ENCODE measurements at places on chromosomes 3 and 15.

GRCh38 chr3:158696618-158697017 lies 24.2 kb upstream of the LXN start:
- DNase-seq: peak; percentile 21

DNA sequence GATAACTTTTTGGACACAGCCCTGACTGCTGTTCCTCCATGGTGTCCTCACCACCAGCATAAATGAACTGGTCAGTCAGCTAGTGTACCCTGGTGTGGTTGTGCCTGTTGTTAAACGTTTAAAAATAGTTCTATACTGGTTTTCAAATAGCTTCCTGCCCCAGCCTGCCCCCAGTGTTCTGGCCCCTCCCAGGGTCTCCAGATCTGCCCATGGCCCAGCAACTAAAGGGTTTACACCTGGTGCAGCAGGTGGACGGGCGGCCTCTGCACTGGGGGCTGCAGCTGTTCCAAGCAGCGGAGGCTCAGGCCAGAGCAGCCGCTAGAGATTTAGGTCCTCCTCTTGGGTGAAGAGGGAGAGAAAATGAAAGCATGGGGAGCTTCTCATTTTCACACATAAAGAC lies 6.1 kb upstream of the NR2E3 start:
- no peak for DNase-seq

DNA sequence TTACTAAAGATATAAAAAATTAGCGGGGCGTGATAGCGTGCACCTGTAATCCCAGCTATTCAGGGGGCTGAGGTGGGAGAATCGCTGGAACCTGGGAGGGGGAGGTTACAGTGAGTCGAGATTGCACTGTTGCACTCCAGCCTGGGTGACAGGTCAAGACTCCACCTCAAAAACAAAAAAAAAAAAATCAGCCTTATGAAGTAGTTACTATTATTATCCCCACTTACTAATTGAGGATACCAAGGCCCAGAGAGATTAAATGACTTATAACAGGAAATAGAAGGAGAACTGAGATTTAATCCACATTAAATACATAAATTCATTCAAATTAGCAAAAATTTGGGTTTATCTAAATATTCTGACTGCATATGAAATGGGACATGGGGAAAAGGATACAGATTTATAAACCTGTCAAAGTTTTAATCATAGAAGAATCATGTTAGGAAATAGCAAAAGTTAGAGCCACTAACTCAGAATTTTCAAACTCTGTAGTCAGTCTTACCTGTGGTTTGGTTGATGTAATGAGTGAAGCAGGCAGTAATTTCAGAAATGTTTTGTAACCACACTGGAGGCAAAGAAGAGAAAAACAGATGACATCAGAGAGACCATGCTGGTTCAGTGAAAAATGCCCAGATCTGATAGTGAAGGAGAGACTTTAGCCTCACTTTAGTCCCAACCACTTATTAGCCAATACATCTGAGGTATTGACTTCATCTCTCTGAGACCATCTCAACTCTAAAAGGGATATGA lies 25.0 kb upstream of the ACAP2 start:
- no peak for DNase-seq

DNA sequence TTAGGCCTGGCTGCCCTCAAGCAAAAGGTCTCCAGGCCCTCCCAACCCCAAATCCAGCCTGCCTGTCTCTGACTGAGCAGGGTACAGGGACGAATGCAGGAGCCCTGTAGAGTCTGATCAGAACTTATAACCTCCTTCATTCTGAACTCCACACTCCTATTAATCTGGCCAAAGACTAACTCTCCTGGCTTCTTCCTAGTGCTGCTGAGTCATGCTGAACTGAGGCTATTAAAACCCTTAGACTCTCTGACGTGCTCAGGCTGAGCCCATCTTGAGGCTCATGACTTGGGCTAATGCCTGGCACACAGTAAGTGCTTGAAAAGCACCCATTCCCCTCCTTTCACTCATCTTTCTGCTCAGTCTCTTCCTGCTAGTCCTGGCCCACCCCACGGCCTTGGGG lies 81.9 kb downstream of the NUP210 start:
- no peak for DNase-seq

- DNase-seq: no peak
These were observed 45.6 kb downstream of the MFSD1 start for GRCh38 chr3:158847452-158847821.

- DNase-seq: no peak
These were observed 1.1 kb upstream of the PPP1R2 start for GRCh38 chr3:195544230-195544536.

DNA sequence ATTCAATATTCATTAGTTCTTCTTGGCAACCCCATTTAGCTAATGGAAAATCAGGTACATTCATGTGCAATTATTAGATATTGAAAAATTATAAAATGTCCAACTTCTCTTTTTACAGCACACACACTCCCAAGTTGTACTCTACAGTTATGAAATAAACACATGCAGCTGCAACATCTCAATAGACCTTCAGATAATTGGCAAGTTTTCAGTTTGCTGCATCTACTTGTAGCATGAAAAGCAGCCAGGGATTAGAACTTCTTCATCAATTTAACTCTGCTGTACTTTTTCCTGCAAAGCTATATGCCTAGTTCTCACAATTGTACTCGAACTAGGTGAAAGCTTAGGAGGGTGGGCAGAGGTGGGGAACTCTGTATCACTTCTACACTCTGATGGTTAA lies 46.6 kb upstream of the FHIT start:
- DNase-seq: no peak

DNA sequence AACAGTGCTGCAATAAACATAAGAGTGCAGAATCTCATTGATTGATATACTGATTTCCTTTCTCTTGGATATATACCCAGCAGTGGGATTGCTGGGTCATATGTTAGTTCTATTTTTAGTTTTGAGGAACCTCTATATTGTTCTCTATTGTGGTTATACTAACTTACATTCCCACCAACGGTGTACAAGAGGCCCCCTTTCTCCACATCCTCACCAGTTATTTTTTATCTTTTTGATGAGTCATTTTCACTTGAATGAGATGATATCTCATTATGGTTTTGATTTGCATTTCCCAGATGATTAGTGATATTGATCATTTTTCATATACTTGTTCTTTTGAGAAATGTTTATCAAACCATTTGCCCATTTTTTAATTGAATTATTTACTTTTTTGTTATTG lies 12.4 kb upstream of the IREB2 start:
- DNase-seq: no peak

DNA sequence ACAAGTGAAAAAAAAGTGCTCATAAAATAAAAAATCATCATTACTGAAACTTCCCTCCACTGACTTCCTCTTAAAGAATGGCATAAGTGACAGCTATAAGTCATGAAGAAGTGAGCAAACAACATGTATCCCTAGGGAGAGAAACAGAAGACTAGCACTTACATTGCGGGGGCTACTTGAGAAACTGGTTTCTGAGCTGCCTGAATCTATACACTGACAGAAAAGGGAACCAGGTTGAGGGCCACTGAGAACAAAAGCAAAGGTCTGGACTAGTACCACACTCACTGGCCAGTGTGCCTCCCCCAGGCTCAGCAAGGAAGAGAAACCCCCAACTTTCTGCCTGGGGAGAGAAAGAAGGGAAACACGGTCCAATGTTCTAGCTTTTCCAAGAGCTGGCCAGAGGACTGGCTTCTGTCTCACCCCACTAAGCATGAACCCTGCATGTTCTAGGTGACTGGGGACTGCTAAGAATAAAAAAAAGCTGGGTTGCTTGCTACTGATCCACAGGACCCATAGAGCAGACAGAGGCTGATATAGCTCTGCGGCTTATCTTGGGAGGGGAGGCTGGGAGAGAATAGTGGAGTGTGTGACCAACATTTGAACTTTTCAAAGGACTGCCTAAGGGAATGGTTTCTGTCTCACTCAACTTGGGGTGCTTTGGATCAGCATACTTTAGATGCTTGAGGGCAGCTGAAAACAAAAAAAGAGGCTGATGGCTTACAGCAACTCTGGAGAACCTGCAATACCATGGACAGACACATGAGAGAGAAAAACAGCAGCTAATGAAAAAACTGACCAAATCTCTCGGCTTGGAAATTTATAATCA lies 8.1 kb downstream of the RAD18 start:
- no peak for DNase-seq

DNA sequence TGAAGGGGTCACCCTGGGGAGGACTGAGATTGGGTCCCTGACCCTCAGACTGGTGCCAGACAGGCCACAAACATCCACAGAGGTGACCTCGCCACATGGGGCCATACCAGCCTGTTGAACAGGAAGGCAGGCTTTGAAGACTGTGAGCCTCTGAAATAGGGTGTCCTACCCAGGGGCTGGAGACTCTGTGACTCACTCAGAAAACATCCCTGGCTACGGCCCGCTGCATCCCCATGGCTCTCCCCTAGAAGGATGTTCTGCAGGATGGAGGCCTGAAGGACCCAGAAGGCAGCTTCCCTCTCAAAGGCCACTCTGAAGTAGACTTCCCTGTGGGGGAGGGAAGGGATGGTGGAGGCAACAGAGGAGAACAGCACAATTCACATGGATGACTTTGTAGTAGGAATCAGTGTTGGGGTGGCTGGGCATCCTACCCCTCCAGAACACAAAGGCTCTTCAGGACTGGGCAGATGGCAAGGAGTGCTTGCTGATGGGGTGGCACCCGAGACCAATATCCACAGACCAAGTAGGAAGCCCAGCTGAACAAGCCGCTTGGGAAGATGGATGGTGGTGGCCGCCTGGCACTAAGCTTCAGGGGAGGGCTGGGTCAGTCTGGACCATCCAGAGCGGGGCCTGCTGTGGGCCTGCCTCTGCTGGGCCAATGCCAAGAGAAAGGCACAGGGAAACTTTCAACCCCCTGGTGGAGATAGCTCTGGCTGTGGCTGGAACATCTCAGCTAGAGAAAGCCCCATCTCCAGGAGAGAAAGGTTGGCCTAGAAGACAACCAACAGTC lies 37.6 kb upstream of the DUSP7 start:
- DNase-seq: peak; percentile 39

- no peak for DNase-seq
These were observed 31.8 kb upstream of the SFMBT1 start for GRCh38 chr3:53077476-53078220.

DNA sequence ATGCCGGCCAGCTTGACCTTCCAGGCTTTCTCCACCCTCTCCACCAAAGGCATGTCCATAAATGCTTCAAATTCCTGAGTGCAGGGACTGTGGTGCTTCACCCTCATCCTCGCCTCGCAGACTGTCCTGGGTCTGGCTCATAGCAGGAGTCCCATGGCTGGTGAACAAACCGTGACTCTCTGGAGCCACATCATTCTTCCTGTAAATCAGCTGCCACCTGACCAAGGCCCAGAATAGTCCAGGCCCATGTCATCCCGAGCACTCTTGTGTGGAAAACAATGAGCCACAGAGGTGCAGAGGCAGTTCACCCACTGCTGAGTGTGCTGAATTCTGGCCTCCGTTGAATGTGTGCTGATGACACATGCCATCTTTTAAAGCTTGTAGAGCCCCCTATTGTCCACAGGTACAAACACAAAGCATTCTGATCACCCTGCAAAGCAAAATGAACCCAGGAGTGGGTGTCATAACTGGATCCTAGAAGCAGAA lies 68.6 kb downstream of the ABHD5 start:
- no peak for DNase-seq

GRCh38 chr15:55183679-55184078 lies 13.1 kb downstream of the RSL24D1 start:
- peak; percentile 29 for DNase-seq

- DNase-seq: no peak
These were observed 908 bp upstream of the ADPGK start for GRCh38 chr15:72784456-72784876.

DNA sequence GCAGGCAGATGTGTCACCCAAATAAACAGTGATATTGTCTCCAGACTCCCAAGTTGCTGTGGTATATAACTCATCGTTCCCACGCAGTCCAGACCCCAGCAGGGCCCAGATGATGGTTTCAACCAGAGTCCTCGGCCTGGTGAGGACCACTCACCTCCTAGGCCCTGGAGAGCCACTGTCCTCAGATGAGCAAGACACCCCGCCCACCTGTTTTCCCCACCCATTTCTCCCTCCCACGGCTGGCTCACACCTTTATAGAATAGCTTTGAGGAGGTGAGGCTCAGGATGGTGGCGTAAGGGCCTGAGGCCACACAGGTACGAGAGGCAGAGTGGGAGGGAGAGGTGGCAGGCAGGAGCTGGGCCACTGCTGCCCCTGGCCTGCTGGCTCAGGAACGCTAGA lies 7.5 kb downstream of the MESP1 start:
- no peak for DNase-seq

- peak; percentile 29 for DNase-seq
These were observed 19.0 kb upstream of the TRAK1 start for GRCh38 chr3:42071904-42072812.

DNA sequence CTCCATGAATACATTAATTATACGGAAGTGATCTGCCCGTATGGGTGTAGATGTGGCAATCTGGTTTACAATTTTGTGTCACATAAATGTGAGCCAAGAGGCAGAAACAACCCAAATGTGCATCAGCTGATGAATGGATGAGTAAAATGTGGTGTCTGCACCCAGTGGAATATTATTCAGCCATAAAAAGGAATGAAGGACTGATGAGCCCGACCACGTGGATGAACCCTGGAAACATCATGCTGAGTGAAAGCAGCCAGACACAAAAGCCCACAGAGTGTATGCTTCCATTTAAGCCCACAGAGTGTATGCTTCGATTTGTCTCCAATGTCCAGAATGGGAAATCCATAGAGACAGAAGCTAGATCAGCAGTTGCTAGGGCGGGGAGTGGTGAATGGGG lies 27.6 kb upstream of the FBLN2 start:
- no peak for DNase-seq

GRCh38 chr15:74409225-74409624 lies 24.5 kb downstream of the SEMA7A start:
- DNase-seq: no peak

DNA sequence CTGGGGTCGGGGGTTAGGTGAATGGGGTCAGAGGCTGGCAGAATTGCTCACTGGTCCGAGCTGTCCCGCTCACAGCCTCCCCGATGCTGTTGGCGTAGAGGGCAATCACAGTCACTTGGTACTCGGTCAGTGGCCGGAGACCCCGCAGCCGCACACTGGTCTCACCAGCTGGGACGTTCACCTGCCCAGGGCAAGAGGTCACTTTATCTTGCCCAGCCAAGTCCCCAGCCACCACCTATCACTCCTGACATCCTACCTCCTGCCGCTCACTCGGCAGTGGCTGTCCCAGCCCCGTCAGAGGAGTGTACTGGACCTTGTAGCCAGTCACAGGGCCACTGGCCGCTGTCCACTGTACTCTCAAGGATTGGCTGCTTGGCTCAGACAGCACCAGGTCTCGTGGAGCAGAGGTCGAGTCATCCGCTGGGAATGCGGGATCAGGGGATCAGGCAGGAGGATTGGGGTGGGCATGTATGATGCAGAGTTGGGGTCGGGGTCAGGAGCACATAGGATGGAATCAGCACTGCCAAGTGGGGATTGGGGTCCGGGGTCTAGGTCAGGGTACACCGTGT lies 2.5 kb downstream of the COL7A1 start:
- DNase-seq: no peak

GRCh38 chr3:37824954-37825328 lies 36.7 kb upstream of the CTDSPL start:
- peak; percentile 57 for DNase-seq

DNA sequence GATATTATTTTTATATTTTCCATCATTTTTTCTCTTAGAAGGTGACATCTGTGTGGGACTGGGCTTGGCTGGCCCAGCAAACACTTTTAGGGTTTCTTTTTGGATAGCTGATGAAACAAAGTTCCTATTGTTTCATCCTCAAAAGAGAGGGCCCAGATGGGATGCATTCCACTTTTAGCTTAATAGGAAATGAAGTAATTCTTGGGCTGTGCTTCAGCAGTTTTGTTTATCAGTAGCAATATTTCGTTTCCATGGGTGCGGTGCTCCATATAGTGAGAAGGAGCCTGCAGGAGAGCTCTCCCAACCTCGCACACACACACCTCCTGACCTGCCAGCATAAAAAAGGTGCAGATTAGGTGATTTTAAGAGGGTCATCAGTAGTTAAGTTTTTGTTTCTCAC lies 147.5 kb downstream of the AKAP13 start:
- peak; percentile 12 for DNase-seq
